Hepatocyte (in vitro differentiated cells): ENCODE measurements at places on chromosomes 2 and 18. TPM values are rescaled to one million over a fixed set of nuclear protein-coding genes. Genes with fewer than 3 reads are reported as not detected.

The ANKRD30BL gene
- polyA plus RNA-seq, result not detected in 2 replicates

DNA sequence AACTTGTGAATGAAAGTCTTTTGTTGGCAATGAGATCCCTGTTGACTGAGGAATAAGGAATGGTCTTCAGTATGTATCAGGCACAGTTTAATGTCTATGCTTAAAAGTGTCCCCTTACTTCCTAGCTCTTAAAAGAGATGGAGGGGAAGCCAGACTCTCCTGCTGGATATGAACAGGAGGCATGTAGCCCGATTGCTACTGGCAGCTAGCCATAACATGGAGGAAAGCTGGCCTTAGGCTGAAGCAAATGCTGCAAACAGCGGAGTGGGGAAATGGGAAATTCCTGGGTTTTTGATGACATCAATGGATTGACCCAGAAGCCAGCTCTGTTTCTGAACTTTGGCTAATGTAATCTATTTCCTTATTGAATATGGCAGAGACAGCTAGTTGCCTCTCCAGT is 266.1 kb downstream of the SLC4A3 start:
- DNase-seq, result no peak

- DNase-seq, result no peak
Observed at GRCh38 chr18:23591011-23591410, 4.7 kb upstream of the NPC1 start.

The NAT8 gene
- 3.3 TPM in 2 replicates for polyA plus RNA-seq

The IL36B gene
- not detected in 2 replicates for polyA plus RNA-seq

- DNase-seq, result no peak
Observed at GRCh38 chr2:152221839-152222238, 46.3 kb upstream of the STAM2 start.

GRCh38 chr2:113275556-113276215 is 3.0 kb downstream of the PAX8 start:
- DNase-seq, result no peak

The ELP2 gene
- polyA plus RNA-seq, result 54.3 and 55.5 TPM in 2 replicates
